Left lung (tissue), 14 donors: ENCODE measurements at places on chromosomes 16 and 17. TPM values are rescaled to one million over a fixed set of nuclear protein-coding genes. Genes with fewer than 3 reads are reported as not detected.

The TMEM114 gene
- polyA plus RNA-seq: not detected

The TBX6 gene
- 1.8 TPM for polyA plus RNA-seq

The CD7 gene
- 1.2 TPM for polyA plus RNA-seq

The DNAH17 gene
- polyA plus RNA-seq: 7.2 TPM

The LGALS9B gene
- not detected for polyA plus RNA-seq

The PRR35 gene
- not detected for polyA plus RNA-seq

The PPL gene
- 34.4 TPM for polyA plus RNA-seq

The SAMD14 gene
- 15.2 TPM for polyA plus RNA-seq

The ATP2C2 gene
- polyA plus RNA-seq: 31.0 TPM

The CPNE7 gene
- polyA plus RNA-seq: 0.35 TPM

The EVI2A gene
- 2.4 TPM for polyA plus RNA-seq

DNA sequence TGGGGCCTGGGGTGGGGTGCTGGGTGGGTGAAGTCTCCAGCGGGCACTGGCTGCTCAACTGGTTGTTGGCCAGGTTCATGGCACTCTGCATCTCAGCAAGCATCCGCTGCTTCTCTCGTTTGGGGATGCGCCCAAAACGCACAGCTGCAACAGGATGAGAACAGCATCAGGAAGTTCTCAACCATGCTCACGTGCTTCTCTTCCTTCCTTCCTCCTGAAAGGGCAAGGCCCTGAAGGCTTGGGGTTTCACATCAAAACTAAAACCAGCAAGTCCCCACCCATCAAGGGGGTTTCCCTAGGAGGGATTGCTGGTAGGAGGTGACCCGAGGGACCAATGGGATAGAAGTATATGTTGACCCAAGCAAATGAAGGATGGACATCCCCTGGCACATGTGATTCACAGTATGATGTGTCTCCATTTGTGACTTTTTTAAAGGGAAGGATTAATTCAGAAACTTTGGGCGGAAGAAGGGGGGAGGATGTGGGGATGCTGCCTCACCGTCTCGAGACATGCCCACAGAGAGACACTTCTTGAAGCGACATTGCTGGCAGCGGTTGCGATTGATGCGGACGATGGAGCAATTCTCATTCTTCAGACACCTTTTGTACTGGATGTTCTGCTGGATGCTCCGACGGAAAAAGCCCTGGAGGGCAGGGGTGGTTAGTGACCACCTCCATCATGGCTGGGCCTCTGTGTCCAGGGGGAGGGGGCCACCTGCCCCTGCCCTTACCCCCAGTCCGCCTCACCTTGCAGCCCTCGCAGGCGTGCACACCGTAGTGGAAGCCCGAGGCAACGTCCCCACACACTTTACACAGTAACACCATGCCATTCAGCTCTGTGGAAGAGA, 4.2 kb downstream of the NR1D1 start:
- DNase-seq: no peak

DNA sequence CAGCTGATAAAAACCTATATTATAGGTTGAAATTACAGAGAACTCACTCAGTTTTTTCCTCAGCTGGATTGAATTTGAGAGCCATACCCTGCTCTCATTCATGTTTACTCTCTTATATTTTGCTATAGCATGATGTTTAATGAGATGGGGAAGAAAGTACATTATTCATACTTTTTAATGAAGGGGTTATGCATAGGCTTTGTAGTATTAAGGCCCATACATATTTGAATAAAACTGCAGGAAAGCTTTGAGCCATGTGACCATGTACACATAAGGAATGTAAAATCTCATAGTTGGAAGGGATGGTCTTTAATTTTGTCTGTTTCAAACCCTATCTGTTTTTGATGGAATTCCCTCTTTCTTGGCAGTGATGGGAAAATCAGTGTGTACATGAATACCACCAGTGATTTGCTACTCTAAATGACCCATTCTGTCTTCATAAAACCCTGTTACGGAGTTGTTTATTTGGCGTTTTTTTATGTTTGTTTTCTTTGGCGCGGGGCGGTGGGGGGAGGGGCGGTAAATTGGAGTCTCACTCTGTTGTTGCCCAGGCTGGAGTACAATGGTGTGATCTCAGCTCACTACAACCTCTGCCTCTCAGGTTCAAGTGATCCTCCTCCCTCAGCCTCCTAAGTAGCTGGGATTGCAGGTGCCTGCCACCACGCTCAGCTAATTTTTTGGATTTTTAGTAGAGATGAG, 38.8 kb upstream of the RASL10B start:
- DNase-seq: no peak

DNA sequence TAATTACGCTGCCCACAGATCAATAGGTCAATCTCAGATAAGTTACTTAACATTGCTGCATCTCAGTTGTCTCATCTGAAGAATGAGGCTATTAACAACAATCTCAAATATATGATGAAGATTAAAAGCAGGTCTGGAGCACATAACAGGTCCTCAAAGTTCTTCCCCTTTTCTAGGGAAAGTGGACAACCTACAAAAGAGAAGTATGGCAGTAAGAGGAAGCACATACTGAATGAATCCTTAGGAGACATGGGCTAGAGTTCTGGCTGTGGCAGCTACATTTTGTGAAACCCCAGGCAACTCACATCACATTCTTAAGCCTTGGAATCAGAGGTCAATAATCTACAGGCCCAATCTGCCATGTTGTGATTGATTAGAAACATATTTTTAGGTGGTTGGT, 180.6 kb downstream of the PCTP start:
- no peak for DNase-seq

DNA sequence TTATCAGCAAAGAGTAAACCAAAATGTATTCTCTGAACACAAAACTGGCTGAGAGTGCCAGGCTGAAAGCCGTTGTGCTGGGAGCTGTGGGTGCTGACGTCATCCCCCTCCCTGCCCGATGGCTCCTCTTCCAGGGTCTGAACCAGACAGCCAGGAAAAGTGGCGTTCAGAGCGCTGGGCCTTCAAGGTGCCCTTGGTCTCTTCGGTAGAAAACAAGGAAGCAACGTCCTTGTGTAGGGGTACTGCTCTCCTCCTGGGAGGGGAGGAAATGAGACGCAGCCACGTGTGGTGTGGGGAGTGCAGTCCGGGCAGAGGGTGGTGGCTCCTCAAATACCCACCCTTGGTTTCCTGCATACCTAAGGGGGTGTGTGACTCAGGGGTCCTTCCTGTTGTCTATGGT, 394.7 kb downstream of the SEC14L1 start:
- no peak for DNase-seq

- DNase-seq: no peak
Observed at GRCh38 chr16:85712801-85713200, 24.0 kb upstream of the GINS2 start.

DNA sequence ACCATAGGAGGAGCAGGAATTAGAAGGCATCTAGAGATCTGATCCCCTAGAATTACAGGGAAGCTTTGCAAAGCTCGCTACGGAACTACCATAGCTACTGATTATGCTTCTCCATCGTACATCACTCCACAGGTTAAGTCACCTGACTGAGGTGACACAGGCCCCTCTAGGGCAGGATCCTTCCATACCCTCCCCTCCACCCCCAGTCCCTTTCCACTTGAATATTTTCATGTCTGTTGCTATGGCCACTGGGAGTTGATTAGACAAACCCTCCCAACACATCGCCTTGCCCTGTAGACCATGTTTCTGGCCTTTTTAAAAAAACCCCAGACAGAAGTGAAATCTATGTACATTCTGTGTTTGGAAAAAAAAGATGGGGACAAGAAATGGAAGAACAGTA, 287.1 kb downstream of the SOX9 start:
- no peak for DNase-seq

DNA sequence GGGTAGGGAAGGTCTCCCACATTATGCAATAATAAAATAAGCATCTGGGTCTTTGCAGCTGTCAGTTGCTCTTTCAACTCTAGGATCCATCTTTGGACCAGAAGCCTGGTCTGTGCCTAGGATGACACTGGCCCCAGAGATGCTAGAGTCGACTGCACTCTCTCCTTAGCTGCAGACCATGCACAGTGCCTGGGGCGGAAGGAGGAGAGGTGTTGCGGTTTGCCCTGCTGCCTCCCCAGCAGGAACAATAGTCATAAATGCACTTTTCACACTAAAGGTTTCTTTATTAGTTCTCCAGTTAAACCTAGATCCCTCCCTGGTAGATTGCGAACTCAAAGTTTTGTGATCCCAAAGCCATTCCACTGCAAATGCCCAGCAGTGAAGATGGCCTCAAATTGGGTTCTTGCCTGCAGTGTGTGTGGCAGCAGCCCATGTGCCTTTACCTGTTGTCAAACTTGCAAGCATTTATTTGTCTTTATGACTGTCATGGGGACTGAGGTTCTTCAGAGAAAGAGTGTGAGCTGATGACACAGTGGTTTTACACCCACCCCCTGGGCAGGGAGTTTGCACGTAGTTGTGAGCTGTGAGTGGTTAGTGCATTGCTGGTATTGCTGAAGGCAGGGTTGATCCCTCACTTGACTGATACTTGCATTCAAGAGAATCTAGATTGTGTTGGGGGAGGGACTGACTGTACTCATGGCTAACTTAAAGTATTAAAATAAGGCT, 10.3 kb downstream of the ATXN1L start:
- DNase-seq: no peak

DNA sequence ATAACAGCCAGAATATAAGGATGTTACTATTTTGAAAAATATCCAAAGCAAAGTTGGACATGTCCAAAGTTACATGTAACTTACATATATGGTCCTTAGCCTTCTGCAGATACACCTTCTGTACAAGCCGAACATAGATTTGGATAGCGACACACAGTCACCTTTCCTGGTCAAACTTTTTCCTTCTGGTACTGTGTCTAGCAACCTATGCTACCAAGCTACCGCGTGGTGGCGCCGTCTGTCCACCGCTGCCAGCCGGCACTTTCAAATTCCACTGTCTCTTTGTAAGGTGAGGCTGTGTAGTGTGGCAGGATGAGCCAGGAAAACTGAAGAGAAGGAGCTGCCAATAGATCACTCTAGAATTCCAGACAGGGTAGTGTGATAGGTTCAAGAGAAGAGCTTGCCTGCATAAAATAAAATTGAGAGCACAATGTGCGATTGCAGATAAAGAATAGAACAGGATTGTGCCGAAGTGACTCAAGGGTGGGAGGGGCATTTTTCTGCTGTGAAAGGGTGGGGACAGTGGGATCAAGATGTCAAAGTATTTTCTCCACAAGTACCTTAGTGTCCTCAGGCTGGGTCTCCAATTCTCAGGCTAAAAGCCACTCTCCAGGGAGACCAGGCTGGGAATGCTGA, 366.9 kb downstream of the SLC39A11 start:
- peak; percentile 87 for DNase-seq

GRCh38 chr17:33811984-33812577, 443.0 kb upstream of the CCL2 start:
- DNase-seq: no peak

DNA sequence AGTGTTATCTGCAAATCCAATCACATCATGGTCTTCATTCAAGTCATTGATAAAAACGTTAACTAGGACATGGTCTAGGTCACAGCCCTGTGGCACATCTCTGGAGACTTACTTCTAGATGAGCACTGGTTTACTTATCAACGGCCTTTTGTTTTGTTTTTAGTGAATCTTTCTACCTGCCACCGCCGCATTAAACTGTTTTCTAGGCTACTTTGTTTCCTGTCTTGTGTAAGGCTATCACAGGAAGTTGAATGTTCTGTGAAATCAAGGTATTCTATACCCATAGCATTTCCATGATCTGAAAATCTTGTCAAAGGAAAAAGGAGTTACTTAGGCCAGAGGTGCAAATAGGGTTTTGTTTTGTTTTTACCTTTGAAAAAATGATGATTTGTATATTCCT, 26.9 kb downstream of the SOCS3 start:
- no peak for DNase-seq

DNA sequence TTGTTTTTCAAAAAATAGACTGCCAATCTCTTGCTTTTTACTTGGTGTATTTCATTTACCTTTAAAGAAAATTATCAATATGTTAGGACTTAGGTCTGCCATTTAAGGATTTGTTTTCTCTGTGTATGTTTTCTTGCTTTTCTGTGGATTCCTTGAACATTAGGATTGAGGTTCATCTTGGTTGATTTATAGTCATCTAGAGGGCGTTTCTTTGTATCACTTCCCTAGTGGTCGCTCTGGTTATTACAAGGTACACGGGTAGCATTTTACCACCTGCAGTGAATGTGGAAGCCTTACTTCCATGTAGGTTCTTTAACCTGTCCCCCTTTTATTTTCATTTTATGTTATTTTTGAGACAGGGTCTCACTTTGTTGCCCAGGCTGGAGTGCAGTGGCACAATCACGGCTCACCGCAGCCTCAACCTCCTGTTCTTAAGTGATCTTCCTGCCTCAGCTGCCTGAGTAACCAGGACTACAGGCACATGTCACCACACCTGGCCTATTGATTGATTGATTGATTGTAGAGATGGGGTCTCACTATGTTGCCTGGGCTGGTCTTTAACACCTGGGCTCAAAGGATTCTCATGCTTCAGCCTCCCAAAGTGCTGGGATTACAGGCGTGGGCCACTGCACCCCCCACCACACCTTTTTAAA, 35.2 kb upstream of the CBX4 start:
- no peak for DNase-seq
